Cardiac ventricle fibroblast (primary cell): ENCODE measurements at places on chromosomes 3 and 15. TPM values are rescaled to one million over a fixed set of nuclear protein-coding genes. Genes with fewer than 3 reads are reported as not detected.

Gene MEX3B
- 3.0 and 3.4 TPM in 2 replicates for total RNA-seq

Gene DUOX2
- not detected in 2 replicates for total RNA-seq

Gene TRPC1
- total RNA-seq, result 12.5 and 14.2 TPM in 2 replicates

Gene CIB2
- total RNA-seq, result 4.7 and 4.9 TPM in 2 replicates

Gene DAPK2
- total RNA-seq, result 6.4 and 6.9 TPM in 2 replicates

Gene RBP2
- total RNA-seq, result not detected in 2 replicates

Gene ZBTB47
- 20.2 and 27.4 TPM in 2 replicates for total RNA-seq
